ENCODE measurements at places on chromosomes 6 and 20. TPM values are rescaled to one million over a fixed set of nuclear protein-coding genes. Genes with fewer than 3 reads are reported as not detected.

The SIRPB2 gene
- total RNA-seq: not detected

DNA sequence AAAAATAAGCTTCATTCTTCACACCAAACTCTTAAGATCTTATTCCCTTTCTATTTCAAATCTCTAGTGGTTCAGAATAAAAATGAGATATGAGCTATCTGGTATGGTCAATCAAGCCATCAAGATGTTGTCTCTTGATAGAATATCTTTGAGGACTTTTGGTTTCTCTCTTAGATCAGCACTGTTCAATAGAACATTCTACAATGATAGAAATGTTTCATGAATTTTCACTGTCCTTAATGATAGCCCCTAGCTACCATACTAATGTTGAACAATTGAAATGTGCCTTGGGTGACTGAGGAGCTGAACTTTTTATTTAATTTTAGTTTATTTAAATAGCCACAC lies 24.1 kb upstream of the HINT3 start:
- H3K4me1 ChIP-seq: no peaks in the 10 kb centered on the region
- H3K27me3 ChIP-seq: no peaks in the 10 kb centered on the region
- DNase-seq: no peak
- no peaks in the 10 kb centered on the region for H3K36me3 ChIP-seq
- H3K4me3 ChIP-seq: no peak overlapping the region

- peaks cover 9% of the 10 kb centered on the region for H3K27me3 ChIP-seq
- H3K4me3 ChIP-seq: peak overlapping the region; percentile 57
- H3K27ac ChIP-seq: no peak overlapping the region
- H3K4me1 ChIP-seq: peaks cover 23% of the 10 kb centered on the region
- DNase-seq: no peak
- no peaks in the 10 kb centered on the region for H3K36me3 ChIP-seq
Observed at GRCh38 chr20:46307139-46307998, 929 bp downstream of the CDH22 start.

- H3K27ac ChIP-seq: no peak overlapping the region
- no peak for DNase-seq
- no peaks in the 10 kb centered on the region for H3K27me3 ChIP-seq
- no peak overlapping the region for H3K4me3 ChIP-seq
Observed at GRCh38 chr6:12393100-12393499, 102.9 kb downstream of the EDN1 start.

GRCh38 chr6:6406715-6407070 lies 86.2 kb upstream of the F13A1 start:
- no peaks in the 10 kb centered on the region for H3K4me1 ChIP-seq
- H3K36me3 ChIP-seq: no peaks in the 10 kb centered on the region
- peaks cover 23% of the 10 kb centered on the region for H3K27me3 ChIP-seq
- H3K4me3 ChIP-seq: no peak overlapping the region
